Nucleus accumbens (tissue), 56 donors: ENCODE measurements at places on chromosomes 5 and 9.

GRCh38 chr9:135224286-135224877 is 136.9 kb downstream of the OLFM1 start:
- no peak for DNase-seq

GRCh38 chr9:88685966-88686365 is 151.0 kb downstream of the NXNL2 start:
- no peak for DNase-seq

GRCh38 chr5:27708534-27708933 is 670.1 kb upstream of the CDH9 start:
- DNase-seq = no peak

DNA sequence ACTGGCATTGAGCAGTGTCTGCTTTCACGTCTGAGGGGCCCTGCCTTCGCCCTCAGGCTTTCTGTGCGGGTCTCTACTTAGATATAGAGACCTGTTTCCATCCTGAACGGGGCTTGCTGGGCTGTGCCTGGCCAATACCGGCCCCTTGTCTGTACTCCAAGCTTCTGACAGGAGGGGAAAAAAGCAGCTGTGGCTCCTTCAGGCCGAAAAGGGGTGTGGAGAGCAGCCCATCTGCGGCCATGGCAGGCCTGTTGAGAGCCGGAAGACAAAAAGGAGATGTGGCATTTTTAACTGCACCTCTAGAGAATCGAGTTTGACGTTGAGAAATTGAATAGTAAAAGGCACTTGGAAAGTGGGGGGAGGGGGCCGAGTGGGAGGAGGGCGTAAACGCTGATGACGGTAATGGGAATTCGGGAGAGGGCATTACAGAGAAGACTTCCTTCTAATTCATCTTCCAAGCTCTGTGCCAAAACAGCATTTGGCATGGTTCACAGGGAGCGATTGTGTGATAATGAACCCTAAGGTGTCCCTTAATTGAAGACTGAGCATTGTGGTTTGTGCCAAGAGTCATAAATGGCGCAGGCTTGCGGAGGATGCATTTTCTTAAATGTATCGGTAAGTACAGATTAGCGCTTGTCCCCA is 25.1 kb upstream of the PRDM12 start:
- no peak for DNase-seq

DNA sequence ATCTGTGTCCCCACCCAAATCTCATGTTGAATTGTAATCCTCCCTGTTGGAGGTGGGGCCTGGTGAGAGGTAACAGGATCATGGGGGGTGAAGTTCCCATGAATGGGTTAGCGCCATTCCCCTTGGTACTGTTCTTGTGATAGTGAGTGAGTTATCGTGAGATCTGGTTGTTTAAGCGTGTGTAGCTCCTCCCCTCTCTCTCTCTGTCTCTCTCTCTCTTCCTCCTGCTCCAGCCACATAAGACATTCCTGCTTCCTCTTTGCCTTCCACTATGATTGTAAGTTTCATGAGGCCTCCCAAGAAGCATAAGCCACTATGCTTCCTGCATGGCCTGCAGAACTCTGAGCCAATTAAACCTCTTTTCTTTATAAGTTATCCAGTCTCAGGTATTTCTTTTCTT is 28.8 kb downstream of the C5orf15 start:
- DNase-seq = no peak

- no peak for DNase-seq
These were observed 8.4 kb downstream of the WDR41 start for GRCh38 chr5:77483682-77484081.

GRCh38 chr5:179806250-179807048 is at the start of gene MGAT4B:
TSS of gene MGAT4B (minus strand) at chr5:179806866. CDS start at chr5:179806583, 283 bp downstream.
- DNase-seq = peak; percentile 73

DNA sequence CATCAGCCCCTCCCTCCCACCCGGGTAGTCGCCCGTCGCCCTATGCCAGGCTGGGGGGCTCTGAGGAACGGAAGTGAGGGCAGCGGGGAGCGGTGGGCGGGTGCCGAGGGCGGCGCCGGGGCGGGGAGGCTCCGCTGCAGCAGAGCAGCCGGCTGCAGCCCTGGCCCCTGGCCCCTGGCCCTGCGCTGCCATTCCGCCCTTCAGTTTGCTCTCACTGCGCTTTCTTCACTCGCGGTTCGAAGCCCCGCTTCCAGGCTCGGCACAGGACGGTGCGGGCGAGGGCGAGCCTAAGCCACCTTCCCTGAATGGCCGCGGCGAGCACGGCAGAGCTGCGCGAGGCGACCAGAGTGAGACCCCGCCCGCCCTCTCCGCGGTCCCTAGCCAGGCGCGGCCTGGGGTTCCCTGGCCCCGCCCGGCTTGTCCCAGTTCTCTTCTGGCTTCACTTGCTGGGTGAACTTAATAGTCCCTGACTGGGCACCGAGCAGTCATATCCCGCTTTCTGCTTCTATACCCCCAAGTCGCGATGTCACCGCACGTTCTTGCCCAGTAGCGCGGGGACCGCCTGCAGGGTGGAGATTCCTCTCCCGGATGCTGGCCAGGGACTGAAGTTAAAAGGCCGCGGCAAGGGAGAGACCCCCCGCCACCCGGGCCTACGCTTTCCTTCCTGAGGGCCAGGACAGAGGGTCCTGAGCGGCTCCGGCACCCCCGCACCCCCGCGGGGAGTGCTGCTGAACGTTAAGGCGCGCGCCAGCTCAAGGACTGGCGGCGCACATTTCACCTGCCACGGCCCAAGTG is 623 bp upstream of the TRIM36 start:
- DNase-seq = no peak

DNA sequence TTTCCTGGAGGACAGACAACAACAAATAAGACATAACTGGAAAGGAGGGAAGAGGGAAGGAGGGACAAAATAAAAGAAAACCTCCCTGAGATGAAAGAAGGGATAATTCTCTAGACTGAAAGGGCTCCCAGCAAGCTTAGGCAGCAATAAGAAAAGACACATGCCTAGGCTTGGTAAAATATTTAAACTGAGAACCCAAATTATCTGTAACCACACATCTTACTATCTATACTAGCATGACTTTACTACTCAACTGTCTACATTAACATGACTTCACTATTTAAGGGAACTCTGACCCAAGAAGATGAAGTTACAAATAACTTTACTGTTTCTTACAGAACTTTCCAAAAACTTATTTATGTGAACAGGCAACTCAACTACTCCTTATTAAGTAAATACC is 95.9 kb downstream of the EPB41L4A start:
- no peak for DNase-seq

DNA sequence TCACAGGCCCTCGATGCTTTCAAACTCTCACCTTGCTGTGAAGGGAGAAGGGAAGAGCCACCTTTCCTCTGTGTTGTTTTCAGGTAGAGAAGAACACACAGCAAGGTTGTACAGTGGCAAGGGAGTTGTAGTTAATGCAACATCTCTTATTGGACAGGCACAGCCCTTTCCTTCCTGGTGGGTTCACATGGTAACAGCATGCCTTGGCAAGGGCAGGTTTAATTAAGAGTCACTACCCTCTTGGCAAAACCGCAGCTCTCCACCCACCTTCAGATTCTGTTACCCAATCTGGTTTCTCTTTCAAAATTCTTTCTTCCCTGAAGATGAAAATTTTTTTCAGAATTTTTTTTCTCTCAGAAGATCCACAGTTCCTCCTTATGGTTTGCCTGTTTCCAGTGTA is 253.1 kb downstream of the TLR4 start:
- no peak for DNase-seq

GRCh38 chr5:83097689-83098231 is 20.4 kb downstream of the XRCC4 start:
- DNase-seq = no peak

DNA sequence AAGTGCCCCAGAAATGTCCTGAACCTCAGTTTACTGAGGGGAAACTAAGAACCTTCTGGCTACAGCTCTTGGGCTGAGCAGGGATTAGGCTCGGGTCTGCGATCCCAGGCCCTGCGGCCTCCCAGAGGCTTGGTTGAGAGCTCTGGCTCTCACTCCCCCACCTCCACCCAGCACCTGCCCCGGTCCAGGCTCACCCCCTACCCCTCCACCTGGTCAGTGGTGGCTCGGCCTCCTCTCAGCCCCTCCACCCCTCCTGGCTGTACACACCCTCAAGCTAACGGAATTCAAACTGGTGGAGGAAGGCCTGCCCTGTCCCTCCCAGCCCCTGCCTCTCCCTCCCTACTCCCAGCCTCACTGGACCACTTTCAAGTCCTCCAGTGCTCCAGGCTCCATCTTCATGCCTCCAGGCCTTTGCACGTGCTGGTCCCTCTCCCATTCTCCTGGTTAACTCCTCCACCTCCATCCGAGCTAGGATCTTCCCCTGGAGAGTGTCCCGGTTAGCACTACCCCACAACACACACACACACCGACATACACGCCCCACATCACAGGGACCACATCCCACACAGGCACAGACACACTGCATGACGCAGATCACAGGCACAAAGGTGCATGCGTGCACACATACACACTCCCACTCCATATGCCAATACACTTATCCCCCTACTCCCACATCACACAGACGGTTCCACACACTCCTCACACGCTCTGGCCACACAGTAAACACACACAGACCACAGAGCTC is 130.9 kb downstream of the C9orf50 start:
- no peak for DNase-seq

DNA sequence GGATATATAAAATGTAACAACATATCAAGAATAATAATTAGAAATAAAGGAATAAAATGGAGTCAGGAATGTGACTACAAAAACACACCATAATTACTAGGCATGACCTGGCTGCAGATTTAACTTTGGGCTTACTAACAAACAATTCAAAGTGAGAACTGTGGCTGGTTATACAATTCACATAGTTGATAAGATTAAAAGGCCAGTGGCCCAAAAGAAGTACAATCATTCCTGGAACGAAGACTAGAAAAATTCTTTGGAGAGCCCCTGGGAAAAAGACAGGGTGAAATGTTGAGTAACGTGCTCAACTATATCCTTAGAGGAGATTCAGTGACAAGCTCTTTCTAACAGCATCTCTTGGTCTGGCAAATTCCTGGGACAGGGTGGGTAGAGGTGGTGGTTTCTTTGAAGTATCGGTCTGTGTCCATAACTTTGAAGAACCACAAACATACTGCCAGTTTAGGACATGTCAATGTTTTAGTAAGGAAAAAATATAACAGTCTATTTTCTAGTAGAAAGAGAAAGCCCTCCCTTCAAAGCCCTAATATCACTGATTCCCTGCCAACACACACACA is 75.0 kb upstream of the IL6ST start:
- DNase-seq = no peak

GRCh38 chr5:79527431-79527830 is 13.5 kb upstream of the HOMER1 start:
- no peak for DNase-seq

GRCh38 chr9:126502417-126503332 is 111.1 kb upstream of the LMX1B start:
- no peak for DNase-seq

DNA sequence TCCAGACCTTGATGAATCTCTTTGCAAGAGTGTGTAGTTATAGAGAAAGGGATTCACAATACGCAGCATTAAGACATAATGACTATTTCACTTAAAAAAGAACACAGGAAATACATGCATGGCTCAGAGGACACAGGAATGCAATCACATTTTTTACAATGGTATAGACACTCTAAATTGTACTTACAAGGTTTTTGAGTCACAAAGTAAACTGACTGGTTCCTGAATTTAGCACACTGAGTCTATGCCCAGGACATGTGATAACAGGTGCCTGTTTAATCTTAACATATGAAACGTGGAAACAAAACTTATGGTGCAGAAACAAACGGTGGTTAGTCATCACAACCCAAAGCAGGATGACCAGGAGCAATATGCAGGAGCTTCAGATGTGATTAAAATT is 6.7 kb downstream of the EPB41L4A start:
- no peak for DNase-seq

DNA sequence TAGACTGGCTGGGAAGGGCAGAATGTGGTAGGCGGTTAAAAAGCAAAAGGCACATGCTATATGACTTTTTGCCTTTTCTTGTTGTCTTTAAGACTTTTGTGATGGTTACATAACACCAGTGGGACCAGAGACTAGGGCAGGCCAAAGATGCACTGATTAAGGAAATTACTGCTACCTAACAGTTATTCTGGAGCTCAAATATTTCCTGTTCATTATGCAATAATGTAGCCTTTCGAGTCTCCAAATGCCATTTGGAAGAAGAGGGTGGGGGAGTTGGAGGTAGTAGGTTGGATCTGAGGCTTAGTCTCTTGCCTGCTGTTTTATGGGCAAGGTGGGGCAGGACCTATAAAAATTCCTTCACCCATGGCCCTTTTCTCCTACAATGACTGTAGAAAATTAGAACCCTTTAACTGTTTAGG is 51.7 kb downstream of the SH3GL2 start:
- no peak for DNase-seq

DNA sequence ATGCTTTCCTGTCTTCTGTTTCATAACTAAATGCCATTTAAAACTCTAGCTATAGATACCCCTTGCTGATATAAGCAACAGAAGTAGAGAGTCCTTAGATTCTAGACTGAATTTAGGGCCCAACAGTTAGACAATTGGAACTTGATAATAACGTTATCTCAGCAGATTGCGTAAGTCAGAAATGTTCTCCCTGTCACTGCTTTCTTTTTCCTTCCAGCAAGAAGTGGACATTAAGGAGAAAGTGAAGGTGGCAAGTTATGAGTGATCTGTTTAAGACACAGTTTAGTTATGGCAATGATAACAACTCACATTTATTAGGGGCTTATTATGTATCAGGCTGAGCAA is 6.9 kb upstream of the GLIS3 start:
- DNase-seq = no peak

DNA sequence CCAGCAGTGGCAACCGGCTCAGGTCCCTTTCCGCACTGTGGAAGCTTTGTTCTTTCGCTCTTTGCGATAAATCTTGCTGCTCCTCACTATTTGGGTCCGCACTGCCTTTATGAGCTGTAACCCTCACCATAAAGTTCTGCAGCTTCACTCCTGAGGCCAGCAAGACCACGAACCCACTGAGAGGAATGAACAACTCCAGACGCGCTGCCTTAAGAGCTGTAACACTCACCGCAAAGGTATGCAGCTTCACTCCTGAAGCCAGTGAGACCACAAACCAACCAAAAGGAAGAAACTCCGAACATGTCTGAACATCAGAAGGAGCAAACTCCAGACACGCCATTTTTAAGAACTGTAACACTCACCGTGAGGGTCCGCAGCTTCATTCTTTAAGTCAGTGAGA is 103.5 kb downstream of the GLIS3 start:
- DNase-seq = no peak

DNA sequence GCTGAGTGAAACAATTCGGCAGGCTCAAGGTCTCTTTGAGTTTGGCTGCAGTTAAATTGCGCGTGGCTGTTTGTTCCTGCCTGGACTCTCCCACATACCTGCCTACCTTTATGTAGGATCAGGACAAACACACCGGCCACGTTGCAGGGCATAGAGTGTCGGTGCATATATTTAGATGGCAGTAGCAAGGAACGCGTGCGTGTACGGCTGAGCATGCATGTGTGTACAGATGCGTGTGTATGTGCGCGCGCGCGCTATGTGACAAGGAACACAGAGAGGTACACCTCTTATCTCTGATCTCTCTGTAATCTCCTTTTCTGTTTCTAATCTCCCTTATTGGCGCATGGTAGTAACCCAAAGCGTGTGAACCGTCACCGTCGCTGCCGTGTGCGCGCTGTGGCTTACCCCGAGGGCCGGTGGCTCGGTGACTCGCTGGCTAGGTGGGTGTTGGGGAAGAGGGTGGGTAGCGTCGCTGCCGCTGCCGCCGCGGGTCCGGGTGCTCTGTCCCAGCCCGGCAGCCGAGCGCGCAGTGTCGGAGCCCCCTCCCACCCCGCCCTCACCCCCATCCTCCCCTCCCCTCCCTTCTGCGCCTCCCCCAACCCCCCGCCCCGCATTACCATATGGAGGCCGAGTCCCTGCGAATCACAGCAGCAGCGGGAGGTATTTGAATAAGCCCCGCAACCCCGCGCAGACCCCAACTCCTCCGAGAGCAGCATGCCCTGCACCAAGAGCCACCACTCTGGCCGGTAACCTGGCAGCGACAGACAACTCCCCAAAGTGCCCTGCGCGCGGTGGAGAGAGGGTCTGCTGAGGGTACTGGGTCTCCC is 204.8 kb downstream of the MEF2C start:
- DNase-seq = no peak
